GM20000 (cell line): ENCODE measurements at places on chromosomes 13 and 19.

DNA sequence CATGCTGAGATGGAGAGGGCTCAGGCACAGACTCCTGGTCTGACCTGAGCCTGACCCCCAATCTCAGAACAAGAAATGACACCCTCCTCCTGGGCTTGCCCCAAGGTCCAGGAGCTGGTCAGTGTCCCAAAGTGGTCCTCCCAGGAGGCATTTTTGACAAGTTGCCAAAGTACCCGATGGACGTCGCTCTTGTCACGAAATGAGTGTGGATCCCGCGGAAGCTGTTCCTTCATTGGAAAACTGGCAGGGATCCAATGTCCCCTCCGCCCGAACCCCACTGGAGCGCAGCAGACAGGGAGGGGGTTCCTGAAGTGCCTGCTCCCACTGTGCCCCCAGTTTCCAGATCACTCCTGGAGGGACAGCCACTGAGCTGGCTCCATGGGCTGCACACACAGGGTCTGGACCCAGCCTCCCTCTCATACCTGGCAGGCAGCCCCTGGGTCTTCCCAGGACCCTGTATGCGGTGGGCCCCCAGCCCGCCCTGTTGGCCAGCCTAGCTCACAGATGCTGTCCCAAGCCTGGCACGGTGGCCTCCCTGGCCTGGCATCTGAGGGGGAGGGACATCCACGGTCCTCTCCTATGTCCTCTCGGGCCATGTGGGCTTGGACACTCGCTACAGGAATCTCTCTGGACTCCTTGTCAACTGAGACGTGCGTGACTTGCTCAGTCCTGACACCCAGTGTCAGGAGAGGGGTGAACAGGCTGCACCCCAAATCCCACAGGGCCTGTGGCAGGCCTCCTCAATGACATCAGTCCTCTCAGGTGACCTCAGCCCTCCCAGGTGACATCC lies 12.8 kb upstream of the ZNF14 start:
- DNase-seq = no peak

DNA sequence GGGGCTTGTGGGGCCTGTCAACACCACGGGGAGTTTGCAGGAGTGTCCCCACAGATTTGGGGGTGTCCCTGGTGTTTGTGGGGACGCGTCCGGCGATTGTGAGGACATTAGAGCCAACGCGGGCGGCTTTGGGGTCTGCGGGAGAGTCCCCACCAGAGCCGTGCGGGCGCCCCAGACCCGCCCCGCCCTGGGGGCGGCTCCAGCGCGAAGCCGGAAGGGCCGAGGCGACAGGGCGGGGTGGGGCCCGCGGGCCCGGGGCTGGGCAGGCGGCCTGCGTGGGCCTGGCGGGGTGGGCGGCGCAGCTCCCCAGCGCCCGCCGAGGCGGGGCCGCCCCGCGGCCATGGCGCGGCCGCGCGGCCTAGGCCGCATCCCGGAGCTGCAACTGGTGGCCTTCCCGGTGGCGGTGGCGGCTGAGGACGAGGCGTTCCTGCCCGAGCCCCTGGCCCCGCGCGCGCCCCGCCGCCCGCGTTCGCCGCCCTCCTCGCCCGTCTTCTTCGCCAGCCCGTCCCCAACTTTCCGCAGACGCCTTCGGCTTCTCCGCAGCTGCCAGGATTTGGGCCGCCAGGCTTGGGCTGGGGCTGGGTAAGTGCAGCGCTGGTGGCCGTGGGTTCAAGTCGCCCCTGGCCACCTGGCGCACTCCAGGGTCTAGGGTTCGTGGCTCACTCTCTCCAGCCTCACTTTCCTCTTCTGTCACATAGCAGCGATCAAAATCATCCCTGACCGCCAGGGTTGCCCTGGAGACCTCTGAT lies 10.3 kb downstream of the PDE4A start:
- peak; percentile 90 for DNase-seq

DNA sequence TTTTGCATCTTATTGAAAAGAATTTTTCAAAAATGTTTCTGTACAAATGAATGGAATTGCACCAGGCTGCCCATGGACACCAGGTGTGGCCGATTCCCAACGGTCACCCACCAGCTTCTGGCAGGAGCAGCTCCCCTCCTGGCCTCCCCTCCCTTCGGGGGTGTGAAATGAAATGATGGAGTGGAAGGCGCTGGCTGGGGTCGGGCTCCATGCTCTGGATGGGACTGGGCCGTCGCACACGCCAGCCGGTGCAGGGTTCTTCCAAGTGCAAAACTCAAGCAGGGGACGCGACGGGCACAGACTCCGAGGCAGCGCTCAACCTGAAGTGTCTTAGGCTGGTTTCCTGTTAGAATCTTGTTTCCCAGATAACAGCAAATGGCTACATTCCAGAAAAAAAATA lies 21.9 kb downstream of the C19orf44 start:
- DNase-seq = no peak

- DNase-seq = no peak
Observed at GRCh38 chr19:51784922-51785690, 9.9 kb upstream of the FPR3 start.

DNA sequence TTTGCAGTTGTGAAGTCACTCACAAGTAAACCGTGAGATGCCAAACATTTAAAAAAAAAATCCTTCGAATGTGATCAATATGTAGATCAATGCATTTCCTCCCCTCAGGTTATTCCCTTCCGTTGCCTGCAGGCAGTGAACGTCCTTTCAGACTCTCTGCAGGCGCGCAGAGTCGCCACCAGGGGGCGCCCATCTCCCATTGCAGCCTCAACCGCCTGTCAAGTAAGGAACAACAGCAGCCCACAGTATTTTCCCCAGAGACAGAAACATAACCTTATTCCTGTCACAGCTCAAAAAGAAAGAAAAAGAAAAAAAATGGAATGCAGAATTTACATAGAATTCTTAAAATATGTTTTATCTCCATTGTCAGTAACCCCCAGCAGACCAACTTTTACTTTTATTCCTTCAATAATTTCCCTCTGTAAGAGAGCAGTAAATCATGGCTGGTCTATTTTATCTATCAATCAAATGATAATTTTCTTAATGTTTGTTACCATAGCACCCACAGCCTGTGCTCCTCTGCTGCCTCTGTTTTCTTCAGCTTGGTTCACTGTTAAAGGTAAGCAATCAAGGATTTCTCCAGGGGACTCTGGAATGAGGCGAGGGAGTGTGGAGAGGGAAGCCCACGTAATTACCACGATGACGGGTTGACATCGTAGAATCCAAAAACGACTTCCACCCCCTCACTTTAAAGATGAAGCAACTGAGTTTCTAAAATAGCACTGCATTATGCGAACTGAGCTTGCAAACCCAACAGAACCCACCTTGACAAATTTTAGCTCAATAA lies 637.6 kb upstream of the ARGLU1 start:
- DNase-seq = peak; percentile 67

DNA sequence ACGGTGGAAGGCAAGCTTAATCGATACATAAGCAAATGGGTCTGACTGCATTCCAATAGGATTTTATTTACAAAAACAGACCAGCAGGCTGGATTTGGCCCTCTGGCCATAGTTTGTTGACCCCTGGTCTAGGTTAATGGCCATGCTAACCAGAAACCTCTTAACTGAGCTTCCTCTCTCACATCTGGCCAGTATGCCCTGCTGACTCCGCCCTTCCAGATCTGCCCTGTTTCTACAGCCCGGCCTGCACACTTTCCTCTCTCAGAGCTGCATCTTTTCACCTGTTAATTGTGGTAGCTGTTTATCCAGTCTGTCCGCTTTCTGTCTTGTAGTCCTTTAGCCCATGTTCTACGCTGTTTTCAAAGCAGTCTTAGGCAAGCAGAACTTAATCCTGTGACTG lies 25.6 kb downstream of the EDNRB start:
- no peak for DNase-seq

- DNase-seq = no peak
Observed at GRCh38 chr19:43560687-43561086, 14.6 kb downstream of the XRCC1 start.

DNA sequence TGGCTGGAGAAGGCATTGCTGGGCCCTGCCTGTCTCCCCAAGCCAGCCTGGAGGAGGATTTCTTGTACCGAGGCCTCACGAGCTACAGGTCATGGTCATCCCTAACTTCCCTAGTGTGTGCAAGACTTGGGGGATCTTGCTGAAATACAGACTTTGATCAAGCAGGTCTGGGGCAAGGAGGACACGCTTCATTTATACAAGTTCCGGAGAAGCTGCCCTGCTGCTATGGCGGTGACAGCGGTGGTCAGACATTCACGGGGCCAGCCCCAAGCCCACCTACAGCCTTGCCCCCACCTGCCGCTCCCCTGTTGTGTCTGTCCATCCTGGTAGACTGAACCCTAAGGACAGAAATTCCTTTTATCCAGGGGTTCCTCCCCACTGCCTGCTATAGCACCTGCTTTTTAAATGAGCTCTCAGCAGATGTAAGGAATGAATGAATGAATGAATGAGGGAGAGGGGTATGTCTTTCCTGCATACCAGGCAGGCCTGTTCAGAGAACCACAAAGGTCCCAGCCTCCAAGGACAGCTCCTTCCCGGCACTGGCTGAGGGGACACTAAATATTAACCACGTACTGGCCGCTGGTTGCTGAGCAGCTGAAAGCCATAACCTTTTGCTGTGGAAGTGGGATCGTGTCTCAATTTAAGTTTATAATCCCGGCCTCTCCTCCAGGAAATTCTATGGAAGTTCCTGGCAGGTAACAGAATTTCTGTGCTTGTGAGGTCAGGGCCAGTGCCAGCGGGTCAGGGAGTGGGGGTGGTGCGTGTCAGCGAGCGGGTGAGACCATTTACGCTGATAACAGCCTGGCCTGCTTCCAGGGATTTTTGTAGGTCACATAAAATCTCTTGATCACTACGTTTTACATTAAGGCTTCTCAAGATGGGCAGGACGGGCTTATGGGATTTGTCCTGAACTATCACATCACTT lies 27.1 kb downstream of the TSSK6 start:
- DNase-seq = no peak

DNA sequence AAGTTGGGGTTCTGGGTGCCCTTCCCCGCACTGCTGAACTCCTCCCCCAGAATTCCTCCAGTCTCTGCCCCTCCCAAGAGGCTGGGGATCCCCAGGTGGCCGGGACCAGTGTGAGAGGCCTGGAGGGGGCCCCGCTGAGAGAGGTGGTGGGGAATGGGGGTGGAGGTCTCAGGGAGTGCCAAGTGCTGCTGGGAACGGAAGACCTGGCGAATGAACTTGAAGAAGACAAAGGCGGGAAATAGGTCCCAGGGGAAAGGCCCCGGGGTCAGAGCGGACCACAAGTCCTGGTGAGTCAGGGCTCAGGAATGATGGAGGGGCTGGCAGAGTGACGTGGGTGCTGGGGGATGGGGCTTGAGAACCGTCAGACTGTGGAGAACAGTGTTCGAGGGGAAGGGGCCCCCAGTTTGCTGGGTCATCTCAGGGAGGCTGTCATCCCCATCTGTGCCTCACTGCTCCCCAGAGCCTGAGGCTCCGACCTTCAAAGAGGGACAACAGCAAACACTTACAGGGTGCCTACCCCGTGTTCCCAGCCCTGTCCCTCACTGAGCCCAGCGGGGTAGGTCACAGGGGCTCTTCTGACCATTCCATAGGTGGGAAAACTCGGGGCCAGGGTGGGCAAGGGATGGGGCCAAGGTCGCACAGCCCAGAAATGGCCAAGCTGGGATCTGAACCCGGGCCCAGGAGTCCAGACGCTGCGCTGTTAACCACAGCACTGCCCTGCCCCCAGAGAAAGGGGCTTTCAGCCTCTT lies 16.0 kb upstream of the SEMA6B start:
- DNase-seq = no peak

DNA sequence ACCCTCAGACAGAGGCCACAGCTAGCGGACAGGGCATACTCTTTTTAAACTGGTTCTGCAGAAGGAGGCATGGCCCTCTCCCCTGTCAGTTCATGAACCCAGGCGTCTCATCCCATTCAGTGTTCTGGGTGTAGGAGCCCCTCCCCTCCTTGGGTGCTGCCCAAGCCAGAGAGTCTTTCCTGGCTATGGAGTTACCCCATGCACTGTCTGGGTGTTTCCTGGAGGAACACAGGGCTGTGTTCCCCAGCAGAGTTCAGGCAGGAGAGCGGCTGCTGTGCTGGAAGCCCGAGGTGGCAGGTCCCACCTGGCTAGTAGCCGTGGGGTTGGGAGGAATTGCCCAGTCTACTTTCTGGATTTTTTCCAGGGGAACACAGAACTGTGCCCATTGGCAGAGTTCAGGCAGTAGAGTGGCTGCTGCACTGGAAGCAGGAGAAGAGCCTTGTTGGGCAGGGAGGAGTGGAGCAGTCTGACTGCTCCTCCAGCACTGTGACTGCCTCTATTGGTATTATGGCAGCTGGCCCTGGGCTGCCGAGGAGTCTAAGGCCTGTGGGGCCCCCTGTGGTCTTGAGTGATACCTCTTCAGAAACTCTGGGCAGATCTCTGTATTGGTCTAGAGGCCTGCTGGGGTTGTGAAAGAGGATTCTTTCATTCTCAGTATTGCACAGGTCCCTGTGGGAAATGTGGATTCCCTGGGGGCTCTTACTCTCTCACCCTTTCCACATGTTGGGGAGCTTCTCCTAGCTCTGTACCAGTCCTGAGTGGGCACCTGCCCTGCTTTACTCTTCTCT lies 168.3 kb downstream of the PCDH20 start:
- DNase-seq = peak; percentile 15

GRCh38 chr19:13621413-13621812 lies 115.1 kb upstream of the CACNA1A start:
- DNase-seq = no peak

- no peak for DNase-seq
Observed at GRCh38 chr19:2287585-2288337, 5.8 kb upstream of the PEAK3 start.

- no peak for DNase-seq
Observed at GRCh38 chr19:45184115-45184514, 5.5 kb downstream of the BLOC1S3 start.

- no peak for DNase-seq
Observed at GRCh38 chr19:46296722-46297461, at the start of gene HIF3A. Gene HIF3A, plus strand, starts transcription at chr19:46297042. Its CDS starts 35 bp downstream, at chr19:46297077.

GRCh38 chr19:45900738-45901431 lies 1.5 kb downstream of the MYPOP start:
- DNase-seq = no peak

GRCh38 chr19:50158577-50158976 lies 4.5 kb downstream of the IZUMO2 start:
- no peak for DNase-seq

DNA sequence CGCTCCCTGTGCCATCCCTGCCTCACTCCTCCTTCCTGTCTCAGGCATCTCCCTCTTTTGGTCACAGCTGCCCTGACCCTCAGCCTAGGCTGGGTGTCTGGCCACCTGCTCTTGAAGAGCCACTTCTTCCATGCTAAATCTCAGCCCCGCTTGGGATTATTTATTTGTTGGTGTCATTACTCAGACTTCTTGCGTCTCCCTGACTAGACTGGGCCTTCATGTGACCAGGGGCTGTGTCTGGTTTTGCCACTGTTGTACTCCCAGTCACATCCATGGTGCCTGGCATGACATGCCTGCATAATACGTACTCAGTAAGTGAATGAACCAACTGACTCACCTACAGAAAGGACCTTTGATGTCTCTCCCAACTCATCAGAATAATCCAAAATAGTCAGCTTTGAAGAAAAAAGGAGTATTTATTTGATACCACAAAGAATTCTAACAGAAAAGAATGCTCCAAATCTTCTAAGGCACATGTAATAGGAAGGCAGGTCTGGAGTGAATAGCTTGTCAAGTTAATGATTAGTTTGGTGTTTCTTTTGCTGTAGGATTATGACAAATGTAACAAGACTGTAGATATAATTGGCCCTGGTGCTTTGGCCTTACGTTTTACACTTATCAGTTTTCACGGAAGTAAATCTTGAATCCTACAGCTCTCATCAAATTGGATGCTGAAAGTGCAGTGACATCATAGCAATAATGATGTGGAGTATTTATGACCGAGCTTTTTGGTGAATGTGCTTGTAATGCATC lies 84.0 kb downstream of the ALOX5AP start:
- no peak for DNase-seq
